ENCODE measurements at places on chromosomes 13 and 19.

DNA sequence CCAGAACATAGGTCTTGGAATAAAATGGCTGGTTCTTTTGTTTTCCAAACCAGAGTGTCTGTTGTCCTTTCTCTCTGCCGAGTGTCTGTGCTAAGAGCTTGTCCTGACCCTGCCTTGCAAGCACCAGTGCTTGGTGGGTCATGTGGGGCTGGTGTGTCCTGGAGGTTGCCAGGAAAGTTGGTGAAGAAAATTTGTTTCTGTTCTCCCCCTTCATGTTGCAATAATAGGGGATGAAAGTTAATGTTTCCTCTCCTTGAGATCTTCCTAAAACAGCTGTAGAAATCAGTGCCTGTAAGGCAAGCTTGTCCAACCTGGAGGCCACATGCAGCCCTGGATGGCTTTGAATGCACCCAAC, 2.7 kb downstream of the HAMP start:
- no peak for DNase-seq

- DNase-seq: no peak
These were observed 15.7 kb downstream of the WTIP start for GRCh38 chr19:34497112-34497805.

DNA sequence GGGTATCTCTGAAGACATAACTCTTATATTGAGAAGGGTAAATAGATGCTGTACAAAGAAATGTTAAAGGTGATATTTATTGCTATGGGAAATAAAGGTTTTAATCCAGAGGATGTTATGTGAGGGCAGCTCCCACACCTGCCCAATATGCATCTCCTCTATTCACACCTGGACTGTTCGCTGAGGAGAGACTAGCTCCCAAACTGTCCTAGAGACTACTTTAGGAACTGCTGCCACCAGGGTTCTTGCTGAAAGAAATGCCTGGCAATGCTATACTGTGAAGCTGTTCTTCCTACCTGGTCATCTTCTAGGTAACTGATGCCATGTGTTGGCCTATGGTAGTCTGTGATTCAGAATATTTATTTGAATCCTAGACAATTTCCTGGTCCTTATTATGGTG, 1421.5 kb upstream of the SPRY2 start:
- DNase-seq: no peak

DNA sequence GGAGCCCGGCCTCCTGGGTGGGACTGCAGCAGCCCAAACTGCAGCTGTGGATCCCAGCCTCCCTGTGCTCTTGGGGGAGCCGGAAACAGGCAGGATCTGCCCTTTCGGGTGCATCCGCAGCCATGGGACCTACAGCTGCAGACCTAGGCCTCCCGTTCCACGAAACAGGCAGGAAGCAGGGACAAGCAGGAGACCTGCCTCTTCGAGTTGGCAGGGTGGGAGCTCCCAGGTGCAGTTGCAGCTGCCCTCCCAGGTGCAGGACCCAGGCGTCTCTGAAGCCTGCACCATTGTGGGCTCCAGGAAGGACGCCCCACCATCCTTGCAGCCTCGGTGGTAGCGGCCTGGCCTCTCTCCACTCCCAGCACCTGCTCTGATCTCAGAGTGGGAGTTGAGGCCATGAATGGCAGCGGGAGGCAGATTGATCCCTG, 189.0 kb upstream of the KLHL1 start:
- no peak for DNase-seq

GRCh38 chr19:51565583-51565982, 5.5 kb upstream of the ZNF175 start:
- DNase-seq: no peak

- DNase-seq: no peak
These were observed 43.9 kb downstream of the ZC3H13 start for GRCh38 chr13:46008631-46009030.

DNA sequence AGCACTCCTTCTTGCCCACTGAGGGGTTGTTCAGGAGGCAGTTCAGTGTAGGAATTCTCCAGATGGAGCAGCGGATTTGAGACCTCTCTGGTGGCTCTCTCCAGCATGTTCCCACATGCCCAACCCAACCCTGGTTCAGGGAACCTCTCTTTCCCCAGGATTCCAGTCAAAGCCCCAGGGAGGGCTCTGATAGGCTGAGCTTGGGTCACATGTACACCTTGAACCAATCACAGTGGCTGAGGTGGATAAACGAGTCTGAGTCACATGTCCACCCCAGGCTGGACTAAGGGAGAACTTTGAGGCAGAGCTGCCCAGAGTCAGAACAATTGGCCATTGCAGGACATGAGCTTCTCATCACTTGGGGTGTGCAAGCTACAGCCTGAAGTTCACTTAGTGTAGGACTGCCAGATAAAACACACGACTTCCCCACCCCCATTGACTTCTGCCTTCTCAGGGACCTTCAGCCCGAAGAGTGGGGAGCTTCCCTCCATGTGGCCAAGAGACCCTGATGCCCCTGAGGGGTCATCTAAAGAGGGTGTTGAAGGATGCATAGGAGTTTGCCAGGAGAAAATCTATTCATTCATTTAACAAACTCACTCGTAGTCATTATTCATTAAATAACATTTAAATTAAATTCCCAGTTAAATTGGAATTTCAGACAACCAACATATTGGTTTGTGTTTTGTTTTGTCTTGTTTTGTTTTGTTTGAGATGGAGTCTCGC, 4.0 kb upstream of the MAST3 start:
- no peak for DNase-seq

DNA sequence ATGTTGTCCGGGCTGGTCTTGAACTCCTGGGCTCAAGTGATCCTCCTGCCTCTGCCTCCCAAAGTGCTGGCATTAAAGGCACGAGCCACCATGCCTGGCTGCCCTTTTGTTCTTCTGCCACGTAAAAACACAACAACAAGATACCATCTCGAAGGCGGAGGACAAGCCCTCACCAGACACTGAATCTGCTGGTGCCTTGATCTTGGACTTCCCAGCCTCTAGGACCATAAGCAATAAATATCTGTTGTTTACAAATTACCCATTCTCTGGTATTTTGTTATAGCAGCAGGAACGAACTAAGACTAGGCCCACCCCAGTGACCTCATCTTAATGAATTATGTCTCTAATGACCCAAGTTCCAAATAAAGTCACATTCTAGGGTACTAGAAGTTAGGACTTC, 128.4 kb upstream of the CACNA1A start:
- no peak for DNase-seq

DNA sequence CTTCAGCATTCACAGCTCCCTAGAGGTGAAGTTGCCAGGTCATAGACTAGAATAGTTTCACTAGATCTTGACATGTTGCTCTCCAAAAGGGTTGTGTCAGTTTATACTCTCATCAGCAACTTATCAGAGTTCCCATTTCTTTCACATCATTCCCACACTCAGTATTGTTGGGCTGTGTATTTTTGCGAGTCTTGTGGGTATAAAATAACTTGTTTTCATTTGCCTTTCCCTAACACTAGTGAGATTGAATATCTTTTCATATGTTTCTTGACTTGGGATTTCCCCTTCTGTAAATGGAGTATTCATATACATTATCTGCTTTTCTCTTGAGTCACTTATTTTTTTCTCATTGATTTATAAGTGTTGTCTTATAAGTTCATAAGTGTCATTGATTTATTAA, 55.2 kb upstream of the GPR183 start:
- DNase-seq: no peak

DNA sequence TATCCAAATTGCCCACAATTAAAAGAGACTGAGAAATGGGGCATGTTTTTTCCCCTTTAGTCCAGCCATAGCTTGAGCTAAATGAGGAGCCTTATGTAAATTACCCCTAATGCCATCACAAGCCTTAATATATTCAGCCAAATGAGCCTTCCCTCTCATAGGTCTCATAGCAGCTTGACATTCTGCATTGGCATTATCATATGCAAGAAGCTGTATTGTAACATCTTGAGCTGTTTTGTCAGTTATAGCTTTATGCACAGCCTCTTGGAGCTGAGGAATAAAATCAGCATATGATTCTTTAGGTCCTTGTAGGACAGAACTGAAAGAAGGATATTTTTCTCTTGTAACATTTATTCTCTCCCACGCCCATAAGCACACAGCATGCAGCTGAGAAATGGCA, 153.2 kb downstream of the ZNF486 start:
- DNase-seq: no peak

DNA sequence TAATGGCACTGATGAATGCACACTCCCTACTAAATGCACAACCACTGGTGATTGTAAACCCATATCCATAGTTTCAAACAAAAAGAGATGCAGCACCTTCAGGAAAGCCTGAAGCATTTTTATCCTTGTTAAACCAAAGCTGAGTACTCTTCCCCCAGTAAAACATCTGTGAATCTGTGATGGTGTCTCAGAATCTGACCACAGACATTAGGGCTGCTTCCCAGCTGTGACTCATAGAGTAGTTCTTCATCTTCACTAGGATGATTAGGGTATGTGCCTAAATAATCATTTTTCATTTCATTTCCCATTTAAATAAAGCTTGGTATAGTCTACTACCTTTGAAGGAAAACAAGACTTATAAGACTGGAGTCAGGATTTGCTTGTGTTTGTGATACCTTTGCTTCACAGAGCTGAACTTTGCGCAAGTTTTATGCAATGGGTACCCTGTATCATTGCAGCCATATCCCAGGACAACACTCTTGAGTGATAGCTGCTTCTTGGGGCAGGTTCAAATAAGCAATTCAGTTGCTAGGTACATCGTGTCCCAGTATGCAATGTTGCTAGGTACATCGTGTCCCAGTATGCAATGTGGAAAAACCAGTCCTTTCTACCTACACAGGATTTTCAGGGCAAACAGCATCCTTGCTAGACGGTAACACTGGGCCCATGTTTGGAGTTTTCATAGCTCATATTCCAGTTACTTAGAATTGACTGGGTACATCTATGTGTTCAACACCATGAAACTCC, 277.1 kb downstream of the IRS2 start:
- DNase-seq: no peak

DNA sequence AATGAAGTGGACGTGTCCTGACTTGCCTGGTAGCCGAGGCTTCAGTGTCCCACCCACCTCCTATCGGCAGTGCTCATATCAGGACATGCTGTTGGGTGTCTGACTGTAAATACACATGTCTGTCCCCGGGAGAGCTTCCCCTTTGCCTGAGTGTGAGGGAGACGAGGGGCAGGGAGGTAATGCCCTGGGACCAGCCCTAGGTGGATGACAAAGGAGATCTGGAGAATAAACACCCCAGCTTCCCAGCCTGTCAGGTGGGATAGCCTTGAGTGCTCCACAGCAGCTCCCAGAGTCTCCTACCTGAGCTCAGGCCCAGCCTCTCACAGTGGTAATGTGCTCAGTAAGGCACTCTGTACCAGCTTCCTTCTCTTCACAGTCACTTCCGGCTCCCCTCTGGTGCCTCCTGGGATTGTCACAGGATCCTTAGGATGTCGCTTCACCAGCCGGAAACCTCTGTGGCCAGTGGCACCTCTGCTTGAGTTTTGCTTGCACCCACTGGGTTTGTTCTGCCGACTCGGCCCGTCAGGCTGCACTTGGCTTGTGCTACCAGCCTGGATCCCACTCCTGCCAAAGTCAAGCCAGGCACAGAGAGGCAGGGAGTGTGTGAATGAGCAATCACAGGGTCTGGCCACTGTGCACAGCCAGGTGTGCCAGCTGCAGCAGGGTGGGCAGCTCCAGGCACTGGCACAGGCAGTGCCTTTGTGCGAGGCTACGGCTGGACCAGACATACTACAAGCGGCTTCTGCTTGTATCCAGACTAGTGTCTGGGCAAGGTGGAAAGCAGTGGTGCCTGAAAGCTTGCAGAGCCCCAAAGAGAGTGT, 54.4 kb upstream of the RGCC start:
- no peak for DNase-seq

- peak; percentile 12 for DNase-seq
These were observed 33.0 kb downstream of the CYSLTR2 start for GRCh38 chr13:48686636-48687210.

- no peak for DNase-seq
These were observed 7.4 kb downstream of the BRD4 start for GRCh38 chr19:15324791-15325519.

GRCh38 chr19:7652061-7652641, 15.2 kb downstream of the STXBP2 start:
- DNase-seq: peak; percentile 81

DNA sequence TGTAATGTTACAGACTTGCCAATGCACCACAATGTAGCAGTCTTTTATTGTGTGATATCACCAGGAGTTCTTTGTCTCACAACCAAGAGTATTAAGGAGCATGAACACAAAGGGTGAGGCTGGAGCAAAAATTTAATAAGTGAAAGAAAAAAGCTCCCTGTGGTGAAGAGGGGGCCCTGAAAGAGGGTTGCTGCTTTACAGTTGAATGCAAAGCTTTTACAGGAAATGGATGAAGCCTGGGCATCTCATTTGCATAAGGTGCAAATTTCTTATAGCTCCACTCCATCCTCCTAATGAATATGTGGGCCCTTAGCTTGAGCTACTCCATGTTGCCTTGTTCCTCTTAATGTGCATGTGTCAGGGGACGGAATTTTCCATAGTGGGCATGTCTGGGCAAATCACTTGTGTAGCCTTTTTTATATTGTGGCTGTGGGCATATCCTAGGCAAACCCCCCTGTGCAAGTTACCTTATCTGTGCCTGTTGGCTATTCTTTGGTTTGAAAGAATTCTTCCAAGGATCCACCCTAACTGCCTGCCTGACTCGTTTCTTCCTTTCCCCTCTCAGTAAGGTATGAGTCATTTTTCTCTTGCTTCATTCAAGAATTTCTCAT, 45.3 kb upstream of the TRPC4 start:
- no peak for DNase-seq

DNA sequence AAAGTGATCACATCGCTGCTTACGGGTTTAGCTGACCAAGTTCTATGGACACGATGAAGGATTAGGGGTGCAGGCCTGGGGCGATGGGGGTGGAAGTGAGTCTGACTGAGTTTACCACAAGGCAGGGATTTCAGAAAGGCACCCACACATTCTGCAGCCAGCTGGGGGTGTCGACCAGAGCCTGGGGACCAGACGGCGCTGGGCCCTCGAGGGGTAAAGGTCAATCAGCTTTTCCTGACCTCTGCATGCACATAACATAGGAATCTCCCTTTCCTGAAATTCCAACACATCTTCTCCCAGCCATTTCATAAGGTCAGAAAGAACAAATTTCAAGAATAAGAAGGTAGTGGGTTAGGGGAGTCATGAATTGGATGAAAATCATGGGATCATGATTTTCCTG, 92.0 kb downstream of the ZNF536 start:
- no peak for DNase-seq

DNA sequence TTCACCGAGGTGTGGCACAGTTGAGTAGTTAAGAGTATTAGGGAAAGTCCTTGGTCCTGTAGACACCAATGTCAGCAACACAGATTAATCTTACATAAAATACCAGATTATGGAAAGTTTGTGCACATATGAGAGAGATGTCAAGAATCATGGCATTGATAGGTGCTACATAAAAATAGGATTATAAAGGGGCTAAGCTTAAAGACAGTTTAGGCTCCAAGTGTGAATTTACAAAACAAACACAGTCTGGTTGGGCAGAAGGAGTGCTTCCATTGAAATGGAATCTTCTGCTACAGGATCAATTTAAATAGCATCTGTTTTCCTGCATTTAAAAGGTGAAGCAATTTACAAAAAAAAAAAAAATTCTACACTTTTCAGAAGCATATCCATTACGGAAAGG, 292.9 kb downstream of the DNAJC15 start:
- DNase-seq: no peak

- DNase-seq: no peak
These were observed 10.3 kb downstream of the CBARP start for GRCh38 chr19:1227304-1228054.
